RWPE2 (cell line): ENCODE measurements at places on chromosomes 12 and 14.

GRCh38 chr12:107533218-107533617 lies 152.4 kb upstream of the PWP1 start:
- no peak for DNase-seq

DNA sequence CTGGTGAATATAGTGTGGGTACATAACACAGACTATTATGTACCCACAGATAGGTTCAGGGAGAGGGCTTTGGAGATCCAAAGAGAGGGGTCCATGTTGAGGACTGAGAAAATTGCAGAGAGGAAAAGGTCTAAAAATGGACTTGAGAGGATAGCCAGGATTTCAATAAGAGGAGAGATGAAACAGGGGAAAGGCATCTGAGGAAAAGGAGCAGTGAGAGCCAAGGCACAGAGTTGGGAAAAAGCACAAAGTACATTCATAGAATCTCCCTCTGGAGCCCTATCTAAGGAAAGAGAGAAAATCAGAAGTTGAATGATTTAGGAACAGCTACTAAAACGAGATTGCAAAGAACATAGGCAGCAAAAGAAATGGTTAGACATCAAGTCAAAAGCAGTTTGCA lies 182.8 kb downstream of the SRGAP1 start:
- DNase-seq: no peak

- DNase-seq: no peak
Measured at GRCh38 chr12:28121433-28121832, 68.8 kb upstream of the CCDC91 start.

DNA sequence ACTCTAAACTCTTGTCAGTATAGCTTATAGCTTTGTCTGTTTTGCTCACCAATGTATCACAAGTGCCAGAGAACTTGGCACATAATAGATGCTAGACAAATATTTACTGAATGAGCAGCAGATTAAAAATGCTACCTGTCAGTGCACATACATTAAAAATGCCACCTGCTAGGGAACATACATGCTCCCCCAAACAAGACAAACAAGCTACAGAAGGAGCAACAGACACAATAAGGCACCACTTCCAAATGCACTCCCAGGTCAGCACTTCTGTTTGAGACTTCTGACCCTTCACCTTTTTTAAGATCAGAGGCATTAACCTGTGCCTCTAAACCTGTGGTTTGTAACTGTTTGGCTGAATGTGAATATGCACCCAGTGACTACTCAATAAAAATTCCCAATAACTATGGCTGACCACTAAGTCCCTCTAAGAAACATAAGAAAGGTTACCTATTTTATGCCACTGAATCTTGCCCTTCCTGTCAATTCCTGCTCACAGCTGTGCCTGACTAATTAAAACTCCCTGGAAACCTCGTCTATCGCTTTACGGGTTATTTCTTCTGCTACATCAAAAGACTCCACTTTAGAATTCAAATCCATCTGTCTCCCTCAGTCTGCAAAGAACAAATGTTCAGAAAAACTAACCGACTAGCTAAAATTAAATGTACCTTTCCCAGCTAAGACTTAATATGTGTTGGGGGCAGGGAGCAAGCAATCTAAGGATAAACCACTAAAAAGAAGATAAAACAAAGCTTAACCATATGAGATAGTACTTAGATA lies 41.0 kb downstream of the HECTD4 start:
- no peak for DNase-seq

GRCh38 chr12:98954506-98954905 lies 309.4 kb downstream of the APAF1 start:
- DNase-seq: no peak

DNA sequence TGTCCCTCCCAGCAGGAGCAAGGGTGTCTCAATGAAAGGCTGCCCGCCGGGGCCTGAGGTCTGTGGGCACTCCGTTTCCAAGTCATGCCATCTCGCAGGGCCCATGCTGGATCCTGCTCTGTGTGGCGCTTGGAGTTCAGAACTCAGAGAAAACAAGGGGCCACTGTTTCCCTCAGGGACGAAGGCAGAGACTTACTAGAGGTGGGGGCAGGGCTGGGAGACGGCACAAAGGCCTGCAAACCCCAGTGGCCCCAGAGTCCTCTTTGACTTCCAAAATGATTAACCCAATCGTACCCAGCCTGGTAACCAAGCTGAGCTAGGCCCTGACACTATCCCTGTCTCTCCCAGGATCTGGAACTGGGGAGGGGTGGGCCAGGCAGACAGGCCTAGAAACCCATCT lies 95.8 kb downstream of the ITPK1 start:
- no peak for DNase-seq

DNA sequence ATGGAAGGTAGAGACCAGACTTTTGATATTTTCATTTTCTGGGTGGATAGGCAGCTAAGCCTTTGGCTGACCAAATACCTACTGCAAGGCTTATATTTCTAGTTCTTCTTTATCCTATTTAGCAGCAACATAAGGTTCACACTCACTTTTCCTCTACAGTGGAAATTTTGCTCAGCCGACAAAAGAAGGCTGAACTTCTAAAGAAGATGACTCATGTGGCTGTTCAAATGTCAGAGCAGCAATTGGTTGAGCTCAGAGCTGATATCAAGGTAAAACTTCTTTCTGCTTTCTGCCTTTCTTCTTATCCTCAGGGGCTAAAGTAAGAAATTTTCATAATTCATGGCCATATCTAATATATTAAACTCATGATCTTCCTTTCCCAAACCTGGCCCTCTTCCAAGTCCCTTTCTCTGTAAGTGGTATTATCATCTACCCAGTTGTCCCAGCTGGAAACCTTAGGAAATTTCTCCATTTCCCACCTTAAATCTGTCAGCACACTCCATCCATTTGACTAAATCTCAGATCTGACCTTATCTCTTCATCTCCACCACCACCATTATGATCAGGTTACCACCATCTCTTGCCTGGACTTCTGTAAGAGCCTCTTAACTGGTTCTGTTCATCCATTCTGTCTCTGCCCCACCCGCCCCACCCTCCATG lies 19.8 kb upstream of the KCNH3 start:
- no peak for DNase-seq

- DNase-seq: no peak
Measured at GRCh38 chr14:24324024-24324423, 10.8 kb downstream of the ADCY4 start.

- no peak for DNase-seq
Measured at GRCh38 chr14:63361790-63362189, 43.1 kb upstream of the GPHB5 start.

- DNase-seq: no peak
Measured at GRCh38 chr14:60165547-60165876, 314 bp upstream of the DHRS7 start.

DNA sequence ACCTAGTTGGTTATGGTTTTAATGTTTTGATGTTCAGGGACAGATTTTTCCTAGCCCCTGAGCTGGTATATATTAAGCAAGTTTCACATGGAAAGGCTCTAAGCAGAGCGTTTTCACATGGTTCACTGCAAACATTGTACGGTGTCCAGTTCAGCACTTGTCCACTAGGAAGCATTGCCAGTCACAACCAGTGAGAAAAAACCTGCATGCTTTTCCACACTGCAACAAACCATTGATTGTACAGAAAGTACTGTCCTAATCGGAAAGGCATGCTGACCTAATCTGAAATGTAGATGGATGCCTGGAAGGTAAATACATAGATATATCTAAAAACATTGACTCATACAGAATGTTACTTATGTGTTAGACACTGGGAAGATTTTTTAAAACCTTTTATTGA lies 25.0 kb upstream of the NPAS3 start:
- DNase-seq: no peak

- no peak for DNase-seq
Measured at GRCh38 chr12:20272801-20273200, 95.5 kb upstream of the PDE3A start.

DNA sequence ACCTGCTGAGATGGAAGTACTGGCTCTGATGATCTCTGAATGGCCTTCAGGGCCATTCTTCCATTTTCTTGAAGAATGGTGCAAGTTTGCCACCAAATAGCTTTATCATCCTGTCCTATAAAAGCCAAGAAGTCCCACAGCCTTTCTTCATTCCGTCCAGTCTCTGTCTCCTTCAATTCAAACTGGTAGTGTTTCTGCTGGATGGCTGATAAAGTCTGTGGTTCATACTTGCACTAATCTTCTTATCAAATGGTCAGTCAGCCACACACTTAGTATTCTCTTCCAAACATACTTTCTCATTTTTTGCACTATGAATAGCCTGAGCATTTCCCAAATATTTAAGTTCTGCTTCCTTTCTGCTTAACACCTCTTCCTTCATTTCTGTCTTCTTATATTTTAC lies 39.4 kb upstream of the BEGAIN start:
- DNase-seq: no peak

DNA sequence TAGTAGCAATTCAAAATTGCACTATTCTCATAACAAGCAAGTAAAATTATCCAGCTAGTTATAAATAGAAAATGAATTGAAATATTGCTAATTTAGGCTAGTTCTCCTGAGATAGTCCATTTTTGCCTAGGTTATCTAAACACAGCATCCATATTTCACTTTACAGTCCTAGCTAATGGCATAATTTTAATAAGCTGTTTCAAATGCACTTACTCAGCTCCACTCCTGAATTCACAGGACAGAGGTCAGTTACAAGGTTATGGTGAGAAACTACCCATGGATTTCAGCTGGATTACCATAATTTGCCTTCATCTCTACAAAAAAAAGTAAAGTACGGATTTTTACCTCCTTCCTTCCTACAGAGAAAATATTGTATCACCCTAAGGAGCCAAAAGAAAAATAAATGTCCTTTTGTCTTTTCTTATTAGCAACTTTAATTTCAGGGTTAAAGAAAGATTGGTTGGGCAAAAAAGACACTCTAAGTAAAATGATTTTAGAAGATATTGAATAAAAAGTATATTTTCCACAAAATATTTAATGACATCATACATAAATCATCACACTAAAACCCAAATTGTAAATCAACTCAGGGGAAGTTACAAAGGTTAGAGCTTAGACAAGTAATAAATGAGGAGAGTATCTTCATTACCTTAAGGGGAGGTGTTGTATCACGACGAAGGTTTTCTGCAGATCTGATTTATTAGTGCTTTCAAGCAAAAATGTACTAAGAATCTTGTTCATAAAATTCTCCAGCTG lies 377.4 kb downstream of the C12orf50 start:
- DNase-seq: no peak

DNA sequence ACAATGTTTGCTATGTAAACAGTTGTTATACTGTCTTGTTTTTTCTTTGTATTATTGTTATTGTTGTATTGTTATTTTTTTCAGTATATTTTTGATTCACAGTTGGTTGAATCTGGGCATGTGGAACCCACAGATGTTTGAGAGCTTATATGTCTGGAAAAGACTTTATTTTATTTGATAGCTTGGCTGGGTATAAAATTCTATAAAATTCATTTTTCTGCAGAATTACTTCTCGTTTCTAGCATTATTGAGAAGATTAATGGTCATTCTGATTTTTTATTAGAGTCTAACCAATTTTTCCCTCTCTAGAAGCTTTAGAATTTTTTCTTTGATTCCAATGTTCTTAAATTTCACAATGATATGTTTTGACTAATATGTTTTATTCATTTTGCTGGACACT lies 188.6 kb downstream of the CRADD start:
- no peak for DNase-seq

DNA sequence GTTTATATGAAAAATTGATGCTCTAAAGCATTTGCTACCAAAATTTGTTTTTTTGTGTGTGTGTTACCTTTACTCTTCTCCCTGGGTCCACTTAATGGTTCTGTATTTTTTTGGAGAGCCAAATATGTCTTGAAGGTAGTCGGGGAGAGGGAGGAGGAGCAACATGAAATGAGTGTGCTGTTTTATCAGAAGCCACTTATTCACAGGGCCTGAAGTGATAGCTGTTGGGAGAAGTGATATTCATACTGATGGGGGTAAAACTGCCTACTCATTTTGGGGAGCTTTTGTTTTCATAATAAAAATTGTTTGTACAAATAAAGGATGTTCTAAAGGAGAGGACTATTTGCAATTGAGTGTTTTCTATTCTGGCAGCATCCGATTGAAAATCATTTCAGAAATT lies 29.2 kb downstream of the CRADD start:
- DNase-seq: no peak

- no peak for DNase-seq
Measured at GRCh38 chr12:32826807-32827412, 69.7 kb downstream of the PKP2 start.

DNA sequence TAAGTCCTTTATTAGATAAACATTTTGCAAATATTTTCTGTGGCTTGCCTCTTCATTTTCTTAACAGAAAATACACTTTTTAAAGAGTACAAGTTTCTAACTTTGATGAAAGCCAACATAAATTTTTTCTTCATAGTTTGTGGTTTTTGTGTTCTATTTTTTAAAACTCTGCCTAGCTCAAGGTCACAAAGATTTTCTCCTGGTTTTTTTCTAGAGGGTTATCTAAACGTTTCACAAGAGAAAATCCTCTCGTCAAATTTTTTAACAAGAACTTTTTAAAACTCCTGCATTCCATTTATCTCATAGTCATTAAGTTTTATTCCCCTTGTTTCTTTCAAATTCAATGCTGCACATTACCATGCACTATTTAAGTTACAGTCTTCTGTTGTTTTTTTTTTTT lies 8.2 kb downstream of the AREL1 start:
- no peak for DNase-seq

- no peak for DNase-seq
Measured at GRCh38 chr12:66247741-66248140, 54.6 kb upstream of the HELB start.

GRCh38 chr14:94345344-94346064 lies 22.4 kb upstream of the SERPINA6 start:
- DNase-seq: no peak

DNA sequence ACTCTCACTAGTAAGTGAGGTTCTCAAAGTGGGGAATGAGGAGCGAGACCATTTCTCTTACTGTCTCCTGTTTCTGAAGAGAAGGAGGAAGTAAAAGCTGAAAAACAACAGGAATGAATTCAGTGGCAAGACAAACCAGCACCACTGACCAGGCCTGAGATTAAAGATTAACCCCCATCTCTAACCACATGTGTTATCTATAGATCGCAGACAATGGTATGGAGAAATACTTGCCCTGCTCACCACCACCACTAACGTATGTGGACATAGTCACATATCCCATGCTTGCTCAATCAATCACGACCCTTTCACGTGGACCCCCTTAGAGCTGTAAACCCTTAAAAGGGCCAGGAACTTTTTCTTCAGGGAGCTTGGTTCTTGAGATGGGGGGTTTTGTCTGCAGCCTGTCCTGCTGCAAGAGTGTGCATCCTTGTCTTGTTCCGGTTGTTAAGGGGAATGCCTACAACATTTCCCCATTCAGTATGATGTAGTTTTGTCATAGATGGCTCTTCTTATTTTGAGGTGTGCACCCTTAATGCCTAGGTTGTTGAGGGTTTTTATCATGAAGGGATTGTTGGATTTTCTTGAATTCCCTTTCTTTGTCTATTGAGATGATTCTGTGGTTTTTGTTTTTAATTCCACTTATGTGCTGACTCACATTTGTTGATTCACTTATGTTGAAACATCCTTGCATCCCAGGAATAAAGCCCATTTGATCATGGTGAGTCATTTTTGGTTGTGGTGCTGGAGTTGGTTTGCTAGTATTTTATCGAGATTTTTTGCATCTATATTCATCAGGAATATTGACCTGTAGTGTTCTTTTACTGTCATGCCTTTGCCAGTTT lies 698.8 kb upstream of the LMO3 start:
- no peak for DNase-seq

- DNase-seq: no peak
Measured at GRCh38 chr12:58285551-58285950, 344.2 kb downstream of the ATP23 start.

- DNase-seq: no peak
Measured at GRCh38 chr12:75705749-75706711, 194.6 kb upstream of the KRR1 start.
